ENCODE measurements at places on chromosomes 5 and 9. TPM values are rescaled to one million over a fixed set of nuclear protein-coding genes. Genes with fewer than 3 reads are reported as not detected.

CTXN3 gene
- not detected for polyA plus RNA-seq

PALM2AKAP2 gene
- polyA plus RNA-seq, result 2.5 TPM

CBY3 gene
- polyA plus RNA-seq, result 0.38 TPM

SPAG8 gene
- 0.45 TPM for polyA plus RNA-seq

RGS7BP gene
- polyA plus RNA-seq, result 3.3 TPM

MAMDC4 gene
- polyA plus RNA-seq, result 1.7 TPM

NFIL3 gene
- polyA plus RNA-seq, result 3.7 TPM

BTNL8 gene
- polyA plus RNA-seq, result not detected

SLC25A2 gene
- not detected for polyA plus RNA-seq

GNA14 gene
- 3.9 TPM for polyA plus RNA-seq

FOXD4L3 gene
- polyA plus RNA-seq, result not detected

FAM120A gene
- polyA plus RNA-seq, result 29.9 TPM

NXNL2 gene
- polyA plus RNA-seq, result 3.2 TPM

NR4A3 gene
- polyA plus RNA-seq, result 0.17 TPM

EPB41L4A gene
- polyA plus RNA-seq, result 5.7 TPM

GPR151 gene
- not detected for polyA plus RNA-seq

ECM2 gene
- polyA plus RNA-seq, result 0.79 TPM

DRD1 gene
- 0.11 TPM for polyA plus RNA-seq

SPAAR gene
- polyA plus RNA-seq, result 0.17 TPM

SGCD gene
- 0.05 TPM for polyA plus RNA-seq

WNK2 gene
- 61.7 TPM for polyA plus RNA-seq

IFNA14 gene
- not detected for polyA plus RNA-seq

ALDH1A1 gene
- polyA plus RNA-seq, result 2.8 TPM

NFIB gene
- polyA plus RNA-seq, result 3.9 TPM

HSPB3 gene
- not detected for polyA plus RNA-seq

IL7R gene
- not detected for polyA plus RNA-seq

FOXD4 gene
- not detected for polyA plus RNA-seq

RPS14 gene
- 2,790 TPM for polyA plus RNA-seq

POLR3G gene
- polyA plus RNA-seq, result 376 TPM

All from GM23338 (cell line).